Activated CD4-positive, alpha-beta T cell treated with anti-CD3 and anti-CD28 coated beads, Interleukin-2, amount 50 U/mL, for 48 hours (primary cell): ENCODE measurements at places on chromosomes 6 and 20.

- no peak for DNase-seq
Observed at GRCh38 chr6:34788111-34788510, 3.8 kb upstream of the BLTP3A start.

GRCh38 chr6:14059791-14060436 is 57.7 kb upstream of the CD83 start:
- no peak for DNase-seq

DNA sequence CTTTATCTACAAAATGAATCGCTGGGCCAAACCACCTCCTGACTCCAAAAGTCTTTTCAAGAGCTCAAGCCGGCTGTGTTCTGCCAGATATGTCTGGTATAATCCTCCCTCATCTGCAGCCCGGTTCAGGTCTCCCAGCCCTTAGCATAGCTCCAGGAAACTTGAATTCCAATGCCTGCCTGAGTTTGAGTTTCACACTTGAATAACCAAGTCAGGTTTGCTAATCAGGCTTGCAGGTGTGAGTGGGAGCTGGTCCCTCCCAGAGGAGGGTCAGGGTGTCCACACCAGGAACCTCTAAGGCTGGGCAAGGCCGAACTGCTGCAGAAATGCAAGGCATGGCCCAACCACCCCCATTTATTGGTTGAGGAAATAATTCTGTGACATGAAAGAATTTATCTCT is 96.6 kb downstream of the TMEM242 start:
- DNase-seq: peak; percentile 1

DNA sequence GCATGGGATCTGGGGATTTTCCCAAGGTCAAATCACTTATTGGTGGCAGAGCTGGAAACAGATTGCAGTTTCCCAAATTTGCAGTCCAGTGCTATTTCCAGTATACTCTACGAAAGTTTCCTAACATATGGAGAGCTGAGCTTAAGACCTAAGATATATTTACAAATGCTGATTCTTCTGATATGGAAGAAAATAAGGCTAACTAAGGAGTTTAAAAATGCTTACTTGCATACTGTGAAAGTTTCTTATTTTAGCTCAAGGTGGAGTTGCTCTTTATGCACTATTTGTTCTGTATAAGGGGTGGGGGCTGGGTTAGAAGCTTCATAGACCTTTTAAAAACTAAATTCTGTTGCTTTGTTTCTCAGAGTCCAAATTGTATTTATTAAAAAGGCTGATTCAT is 7.5 kb downstream of the CD109 start:
- no peak for DNase-seq

- DNase-seq: no peak
Observed at GRCh38 chr6:74050921-74051320, 354.9 kb downstream of the CD109 start.

- DNase-seq: no peak
Observed at GRCh38 chr6:132236744-132237143, 164.5 kb downstream of the MOXD1 start.

DNA sequence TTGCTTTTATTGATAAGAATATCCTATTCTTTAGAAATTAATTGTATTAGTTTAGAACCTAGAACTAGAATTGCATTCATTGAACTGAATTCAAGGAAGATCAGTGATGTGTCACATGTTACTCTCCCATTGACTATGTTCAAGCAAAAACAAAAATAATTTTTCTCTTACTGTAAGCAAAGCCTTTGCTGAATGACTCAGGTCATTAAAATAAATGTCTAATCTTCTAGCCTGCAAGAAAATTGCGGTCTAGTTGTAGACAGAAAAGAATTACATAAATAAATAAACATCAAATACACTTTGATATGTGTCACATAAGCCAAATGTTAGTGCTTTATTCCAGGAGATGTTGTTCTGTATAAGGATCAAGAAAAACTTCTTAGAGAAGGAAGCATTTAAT is 387.9 kb downstream of the ADGRB3 start:
- no peak for DNase-seq

- no peak for DNase-seq
Observed at GRCh38 chr6:113723182-113723581, 134.0 kb upstream of the MARCKS start.

DNA sequence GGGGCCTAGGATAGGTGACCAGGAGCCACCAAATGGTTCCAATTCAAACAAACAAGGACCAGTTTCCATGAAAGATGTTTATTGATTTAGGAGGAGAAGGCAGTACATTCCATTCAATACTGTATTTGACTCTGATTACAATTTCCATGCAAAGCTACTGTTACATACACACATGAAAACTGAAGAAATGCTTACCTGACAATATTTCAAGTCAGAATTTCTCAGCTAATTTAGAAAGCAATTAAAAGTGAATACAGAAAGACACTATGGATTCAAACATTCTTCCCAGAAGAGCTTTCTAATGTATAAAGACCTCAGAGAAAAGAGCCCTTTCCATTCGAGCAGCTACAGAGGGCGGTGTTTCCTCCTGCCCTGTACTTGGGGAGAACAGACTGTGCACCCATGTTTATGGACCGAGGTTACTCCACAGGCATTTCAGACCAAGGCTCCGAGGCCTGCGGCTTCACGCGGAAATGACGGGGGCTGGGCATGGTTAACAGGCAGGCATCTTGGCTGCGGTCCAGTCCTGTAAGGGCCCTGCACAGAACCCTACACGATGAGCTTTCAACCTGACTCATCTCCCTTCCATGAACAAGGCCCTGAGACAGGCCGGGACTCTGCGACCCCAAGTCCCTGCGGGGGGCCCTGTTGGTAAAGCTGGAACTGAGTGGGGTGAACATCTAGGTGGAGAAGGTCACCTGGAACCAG is 25.7 kb upstream of the TCFL5 start:
- no peak for DNase-seq

GRCh38 chr6:37826188-37826587 is 6.7 kb downstream of the ZFAND3 start:
- no peak for DNase-seq

- no peak for DNase-seq
Observed at GRCh38 chr6:160035693-160036330, 66.9 kb downstream of the IGF2R start.

GRCh38 chr20:13009682-13010406 is 1.1 kb downstream of the SPTLC3 start:
- DNase-seq: no peak

- DNase-seq: no peak
Observed at GRCh38 chr6:37799263-37799644, 20.3 kb upstream of the ZFAND3 start.

DNA sequence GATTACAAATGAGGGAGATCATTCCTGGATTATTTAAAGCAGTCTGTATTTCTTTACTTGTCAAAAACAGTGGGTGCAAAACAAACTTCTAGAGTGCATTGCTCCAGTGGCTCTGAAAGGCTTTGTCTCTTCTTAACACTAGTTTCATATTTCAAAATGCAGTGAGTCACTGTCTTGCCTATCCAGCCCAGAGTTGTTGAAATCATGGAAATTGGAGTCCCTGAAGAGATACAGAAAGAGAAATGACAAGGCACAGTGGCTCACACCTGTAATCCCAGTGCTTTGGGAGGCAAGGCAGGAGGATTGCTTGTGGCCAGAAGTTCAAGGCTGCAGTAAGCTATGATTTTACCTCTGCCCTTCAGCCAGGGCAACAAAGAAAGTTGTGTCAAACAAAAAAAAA is 11.3 kb downstream of the SLC2A12 start:
- DNase-seq: no peak

DNA sequence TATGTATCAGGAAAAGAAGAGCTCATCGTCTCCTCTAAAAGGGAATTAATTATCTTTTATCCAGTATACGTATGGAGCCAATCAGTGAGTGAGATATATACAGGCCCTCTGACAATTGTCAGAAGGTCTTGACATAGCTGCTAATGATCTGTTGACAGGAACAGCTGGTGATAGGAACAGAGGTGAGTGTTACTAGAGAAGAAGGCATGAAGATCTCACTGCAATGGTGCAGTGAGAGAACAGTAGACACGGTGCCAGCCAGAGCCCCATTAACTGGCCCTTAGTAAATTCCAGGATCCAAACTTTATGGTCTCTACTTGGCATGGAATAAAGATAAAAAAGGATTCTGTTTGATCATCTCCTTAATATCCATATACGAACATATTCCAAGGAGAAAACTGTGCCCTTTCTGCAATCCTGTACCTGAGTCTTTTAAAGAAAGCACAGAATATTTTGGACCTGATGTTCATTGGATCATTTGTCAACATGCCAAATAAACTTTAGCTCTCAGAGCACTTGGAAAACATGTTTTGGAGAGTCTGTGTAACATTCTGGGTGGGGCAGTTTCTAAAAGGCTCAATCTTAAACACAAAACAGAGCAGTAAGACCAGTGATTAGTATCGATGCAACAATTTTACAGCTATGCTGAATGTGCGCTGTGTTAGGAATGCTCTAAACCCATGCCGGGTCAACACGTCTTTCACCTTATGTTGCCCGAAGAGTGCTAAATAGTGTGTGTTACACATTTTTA is 135.8 kb upstream of the CITED2 start:
- no peak for DNase-seq

GRCh38 chr20:44067650-44068081 is 119.3 kb downstream of the JPH2 start:
- no peak for DNase-seq

- DNase-seq: no peak
Observed at GRCh38 chr6:140183881-140184280, 809.4 kb upstream of the CITED2 start.

DNA sequence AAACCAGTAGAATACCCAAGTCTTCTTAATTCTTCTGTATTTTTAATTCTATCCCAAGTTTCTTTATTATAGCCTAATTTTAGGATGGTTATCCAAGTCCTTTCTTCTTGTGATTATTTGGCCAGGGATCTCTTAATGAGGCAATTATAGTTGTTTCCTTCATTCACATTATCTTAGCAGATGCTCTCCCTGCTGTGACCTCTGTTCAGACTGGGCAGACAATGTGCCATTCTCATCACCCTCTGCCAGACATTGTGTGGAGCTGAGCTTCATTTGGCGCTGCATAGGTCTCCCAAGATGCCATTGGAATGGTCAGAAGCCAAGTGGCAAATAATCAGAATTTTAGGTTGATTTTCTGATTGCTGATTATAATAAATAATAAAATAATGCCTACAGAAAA is 79.4 kb downstream of the LIN28B start:
- no peak for DNase-seq

DNA sequence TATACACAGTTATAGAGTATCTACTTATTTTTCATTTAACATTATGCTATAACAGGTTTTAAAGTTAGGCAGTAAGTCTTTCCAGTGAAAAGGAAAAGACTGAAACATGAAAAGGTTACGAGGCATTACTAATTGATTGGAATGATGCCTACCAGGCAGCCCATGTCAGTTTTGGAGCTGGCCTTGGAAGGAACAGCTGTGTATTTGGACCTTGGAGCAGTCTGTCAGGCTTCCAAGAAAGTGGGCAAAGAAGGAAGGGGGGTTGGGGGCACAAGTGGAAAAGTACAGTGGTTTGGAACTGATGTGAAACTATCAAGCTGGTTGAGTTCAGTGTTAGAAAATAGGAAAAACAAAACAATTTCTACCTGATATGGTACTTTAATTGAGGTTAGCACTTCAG is 41.7 kb downstream of the SLC16A10 start:
- DNase-seq: no peak

- DNase-seq: peak; percentile 16
Observed at GRCh38 chr6:138970856-138971425, 17.1 kb downstream of the REPS1 start.

- DNase-seq: no peak
Observed at GRCh38 chr6:71481011-71481410, 192.4 kb downstream of the OGFRL1 start.

DNA sequence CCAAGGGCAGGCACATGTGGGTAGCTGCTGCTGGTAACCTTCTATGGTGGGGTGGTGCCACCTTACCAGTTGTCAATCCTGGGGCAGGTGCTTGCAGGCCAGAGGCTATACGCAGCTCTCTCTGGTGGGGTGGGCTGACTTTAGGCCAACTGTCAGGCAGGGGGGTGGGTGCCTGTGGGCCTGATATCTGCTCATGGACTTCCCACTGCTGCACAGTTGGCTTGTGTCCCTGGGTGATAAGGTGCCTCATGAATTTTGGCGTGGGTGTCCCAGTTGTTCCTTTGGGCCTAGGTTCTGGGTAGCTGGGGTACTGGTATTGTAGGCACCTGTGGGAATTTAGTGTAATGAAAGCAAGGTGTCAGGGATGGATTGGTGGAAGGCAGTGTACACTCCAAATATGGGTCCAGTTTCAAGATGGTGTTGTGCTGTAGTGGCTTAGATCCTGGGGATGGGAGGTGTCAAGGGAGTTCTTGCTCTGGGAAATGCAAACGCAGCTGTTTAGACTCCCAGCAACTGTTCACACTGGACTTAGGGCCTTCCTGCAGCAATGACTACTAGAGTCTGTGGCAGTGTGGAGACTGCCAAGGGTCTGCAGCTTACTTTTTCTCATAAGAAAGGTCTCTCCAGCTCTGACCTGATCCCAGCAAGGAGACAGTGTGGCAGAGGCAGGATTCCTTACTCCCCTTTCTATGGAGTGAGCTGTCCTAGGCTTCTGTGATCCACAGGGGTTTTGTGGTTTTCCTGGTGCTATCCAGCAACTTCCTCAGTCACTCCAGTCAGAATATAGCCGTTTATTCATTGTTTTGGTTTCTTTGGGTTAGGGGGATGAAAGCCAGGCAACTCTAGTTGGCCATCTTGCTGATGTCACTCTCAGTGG is 128.2 kb downstream of the CRYBG1 start:
- no peak for DNase-seq

GRCh38 chr6:141134723-141135122 is 998.0 kb upstream of the GJE1 start:
- no peak for DNase-seq

DNA sequence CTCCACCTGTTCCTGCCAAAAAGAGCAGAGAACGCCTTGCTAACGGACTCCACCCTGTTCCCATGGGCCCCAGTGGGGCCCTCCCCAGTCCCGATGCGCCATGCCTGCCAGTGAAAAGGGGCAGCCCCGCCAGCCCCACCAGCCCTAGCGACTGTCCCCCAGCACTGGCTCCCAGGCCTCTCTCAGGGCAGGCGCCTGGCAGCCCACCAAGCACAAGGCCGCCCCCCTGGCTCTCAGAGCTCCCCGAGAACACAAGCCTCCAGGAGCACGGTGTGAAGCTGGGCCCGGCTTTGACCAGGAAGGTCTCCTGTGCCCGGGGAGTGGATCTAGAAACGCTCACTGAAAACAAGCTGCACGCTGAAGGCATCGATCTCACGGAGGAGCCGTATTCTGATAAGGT is 201.8 kb downstream of the SASH1 start:
- no peak for DNase-seq

- no peak for DNase-seq
Observed at GRCh38 chr6:7234547-7234946, 78.5 kb downstream of the SSR1 start.

GRCh38 chr6:89792881-89793280 is 26.7 kb downstream of the MDN1 start:
- no peak for DNase-seq

- DNase-seq: no peak
Observed at GRCh38 chr6:110606151-110606550, 129.7 kb upstream of the SLC22A16 start.

DNA sequence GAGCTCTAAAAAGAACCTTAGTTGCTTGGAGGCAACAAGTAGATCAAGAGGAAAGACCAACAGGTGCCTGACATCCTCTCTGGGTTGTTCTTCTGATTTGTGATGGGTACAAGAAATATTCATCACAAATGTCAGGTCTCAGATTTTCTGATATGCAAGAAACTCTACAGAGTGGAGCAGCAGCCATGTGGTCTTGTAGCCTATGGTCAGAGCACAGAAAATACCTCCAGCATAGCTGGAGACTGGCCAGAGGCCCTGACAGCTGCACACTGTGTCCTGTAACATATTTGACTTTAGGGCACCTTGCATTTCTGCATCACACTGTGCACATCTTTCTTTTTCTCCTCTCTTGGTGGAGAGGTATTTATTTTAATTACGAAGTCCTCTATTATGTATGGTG is 116.3 kb downstream of the GMPR start:
- no peak for DNase-seq
